ENCODE measurements at places on chromosomes 3 and 15. TPM values are rescaled to one million over a fixed set of nuclear protein-coding genes. Genes with fewer than 3 reads are reported as not detected.

The REC114 gene
- not detected for total RNA-seq

- no peak for DNase-seq
These were observed 44.0 kb upstream of the EHHADH start for GRCh38 chr3:185297867-185298266.

GRCh38 chr3:107184375-107184774 is 192.9 kb upstream of the CCDC54 start:
- no peak for DNase-seq

DNA sequence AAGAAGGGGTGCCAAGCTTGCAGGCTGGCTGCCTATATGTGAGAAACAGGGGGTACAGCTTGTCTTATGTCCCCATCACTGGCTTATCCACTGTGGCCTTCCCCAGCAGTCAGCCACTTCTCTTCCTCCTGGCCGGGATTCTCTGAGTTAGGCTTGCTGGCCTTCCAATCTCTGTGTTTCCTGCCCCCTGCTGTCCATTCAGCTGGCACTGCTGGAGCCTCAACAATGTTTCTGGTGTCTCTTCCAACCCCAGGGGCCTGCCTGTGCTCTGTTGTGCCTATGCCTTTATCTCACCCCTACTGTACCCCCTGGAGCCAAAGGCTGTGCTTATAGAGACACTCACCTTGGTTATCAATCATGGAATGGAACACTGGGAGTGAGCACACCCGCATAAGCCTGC is 36.5 kb downstream of the ANAPC13 start:
- no peak for DNase-seq

- DNase-seq: no peak
These were observed 4.2 kb downstream of the ACOX2 start for GRCh38 chr3:58532794-58533220.

- DNase-seq: no peak
These were observed 105.9 kb upstream of the HERC1 start for GRCh38 chr15:63939531-63940130.

GRCh38 chr3:61894988-61895935 is 333.9 kb downstream of the PTPRG start:
- DNase-seq: peak; percentile 59

DNA sequence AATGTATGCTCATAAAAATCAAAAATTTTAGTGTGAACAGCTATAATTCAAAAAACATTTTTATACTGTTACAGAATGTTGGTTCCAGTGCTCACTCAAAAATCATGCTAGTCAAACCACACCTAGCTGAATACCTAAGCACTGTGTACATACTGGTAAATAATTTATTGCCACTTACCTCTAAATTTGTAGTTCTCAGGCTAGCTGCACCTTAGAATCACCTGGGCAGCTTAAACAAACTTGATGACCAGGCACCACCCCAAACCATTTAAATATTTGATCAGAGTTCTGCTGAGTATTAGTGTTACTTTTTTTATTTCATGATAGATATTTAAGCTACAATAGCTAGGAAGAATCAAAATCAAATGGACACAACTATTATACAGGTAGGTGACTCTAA is 32.3 kb upstream of the TMCO5A start:
- DNase-seq: no peak

Measured in urinary bladder (tissue), 4 donors.